ENCODE measurements at places on chromosomes 12 and 14.

DNA sequence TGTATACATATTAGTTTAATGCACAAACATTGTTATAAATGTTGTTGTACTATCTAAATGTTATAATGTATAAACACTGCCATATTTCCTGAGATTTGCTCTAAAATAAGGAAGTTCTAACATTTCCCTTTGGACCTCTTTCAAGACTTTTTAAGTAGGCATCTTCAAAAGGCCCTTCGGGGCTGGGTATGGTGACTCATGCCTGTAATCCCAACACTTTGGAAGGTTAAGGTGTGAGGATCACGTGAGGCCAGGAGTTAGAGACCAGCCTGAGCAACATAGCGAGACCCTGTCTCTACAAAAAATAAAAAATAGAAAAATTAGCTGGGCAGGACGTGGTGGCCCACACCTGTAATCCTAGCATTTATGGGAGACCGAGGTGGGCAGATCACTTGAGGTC, 35.5 kb downstream of the FBLN5 start:
- DNase-seq = no peak

- DNase-seq = no peak
These were observed 27.8 kb downstream of the FBRSL1 start for GRCh38 chr12:132517740-132518100.

DNA sequence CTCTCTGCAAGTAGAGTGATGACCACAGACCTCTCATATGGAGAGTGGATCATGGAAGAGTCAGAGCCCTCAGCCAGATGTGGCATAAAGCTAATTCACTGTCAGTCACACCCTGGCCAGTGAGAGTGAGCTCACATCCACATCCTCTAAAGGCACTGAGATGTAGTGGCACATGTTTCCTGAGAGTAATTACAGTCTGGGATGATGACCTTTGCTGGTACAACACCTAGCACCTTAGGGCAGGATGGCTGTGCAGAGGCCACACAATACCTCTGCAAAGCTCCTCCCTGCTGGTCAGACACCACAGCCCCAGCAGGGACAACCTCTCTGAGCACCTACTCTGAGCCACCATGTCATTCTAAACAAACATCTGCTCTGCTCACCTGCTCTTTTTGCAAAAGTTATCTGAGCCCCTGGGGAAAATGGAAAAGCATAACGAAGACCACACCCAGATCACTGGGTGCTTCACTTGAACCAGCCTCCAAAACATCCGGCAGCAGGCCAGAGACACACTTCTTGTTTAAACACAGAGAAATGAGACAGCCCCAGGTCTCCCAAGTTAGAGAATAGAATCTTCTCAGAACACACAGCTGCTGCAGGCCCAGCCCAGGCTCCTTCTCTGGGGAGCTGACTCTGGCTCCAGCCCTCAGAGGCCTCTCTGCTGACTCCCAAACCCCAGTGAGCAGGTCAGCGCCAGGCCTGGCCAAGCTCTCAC, 30.3 kb downstream of the PITPNM2 start:
- no peak for DNase-seq

GRCh38 chr12:110345176-110345661, 58.3 kb downstream of the ANAPC7 start:
- no peak for DNase-seq

DNA sequence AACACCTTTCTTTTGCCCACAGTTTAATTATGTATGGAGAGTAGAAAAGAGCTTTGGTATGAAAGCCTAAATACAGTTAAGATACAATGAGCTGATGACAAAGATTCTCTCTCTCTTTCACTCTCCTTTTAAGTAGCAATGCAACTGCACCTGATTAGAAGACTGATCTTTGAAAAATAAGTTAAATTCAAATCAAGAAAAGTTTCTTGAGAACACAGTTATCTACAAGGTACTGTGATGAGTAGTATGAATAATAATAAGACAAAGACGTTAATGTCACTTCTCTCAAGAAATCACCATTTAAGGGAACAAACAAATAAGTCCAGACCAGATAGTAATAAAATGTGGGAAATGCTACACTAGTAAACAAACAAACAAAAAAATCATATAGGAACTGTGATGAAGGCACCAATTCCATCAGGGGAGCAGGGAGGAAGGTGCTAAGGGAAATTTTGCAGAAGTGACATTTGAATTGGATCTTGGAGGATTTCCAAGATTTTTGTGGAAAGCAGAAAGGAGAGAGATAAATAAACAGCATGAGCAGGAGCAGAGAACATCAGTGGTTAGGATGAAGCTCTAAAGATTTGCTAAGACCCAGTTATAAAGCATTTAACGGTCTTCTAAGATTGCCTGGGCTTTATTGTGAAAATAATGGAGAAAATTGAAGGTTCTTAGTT, 65.2 kb upstream of the STK38L start:
- no peak for DNase-seq

DNA sequence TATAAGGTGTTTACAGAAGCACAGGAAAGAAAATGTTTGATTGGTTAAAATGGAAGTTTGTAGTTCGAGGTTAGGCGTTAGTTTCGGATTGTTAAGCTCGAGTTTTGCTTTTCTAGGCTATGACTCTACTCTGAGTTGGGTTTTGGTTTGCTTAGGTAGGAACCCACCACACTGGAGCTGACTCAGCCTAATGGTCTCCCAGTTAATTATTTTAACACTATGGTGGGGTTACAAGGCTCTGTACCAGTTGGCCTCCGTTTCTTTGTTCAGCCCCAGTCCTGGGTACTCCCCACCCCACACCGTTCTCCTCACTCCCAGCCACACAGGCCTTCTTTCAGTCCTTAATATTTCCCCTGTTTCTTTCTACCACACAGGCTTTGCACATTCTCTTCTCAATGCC, 583.9 kb downstream of the NRXN3 start:
- no peak for DNase-seq

DNA sequence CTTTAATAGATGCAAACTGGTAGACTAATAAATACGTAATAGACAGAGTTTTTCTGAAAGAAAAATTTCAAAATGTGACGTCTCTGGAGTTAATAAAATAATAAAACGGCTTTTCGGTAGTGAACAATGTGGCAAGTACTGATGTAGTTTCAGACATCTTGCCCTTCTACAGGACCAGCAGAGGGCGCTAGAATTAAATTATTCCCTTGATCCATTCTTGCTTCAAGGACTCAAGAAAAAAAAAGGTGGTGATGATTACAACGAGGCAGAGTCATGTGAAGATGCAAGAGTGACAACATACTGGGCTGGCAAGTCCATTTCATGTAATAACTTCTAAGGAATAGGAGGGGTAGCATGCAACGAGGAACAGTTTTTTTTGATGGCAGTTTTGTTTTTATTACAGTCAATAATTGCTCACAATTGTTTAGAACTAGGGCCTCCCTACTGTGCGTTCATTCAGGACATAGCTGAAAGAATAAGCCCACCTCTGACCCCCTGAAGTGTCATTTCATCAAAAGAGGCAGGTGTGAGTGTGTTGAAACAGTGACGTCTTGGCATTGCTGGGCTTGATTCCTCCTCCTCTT, 101.0 kb upstream of the GZMB start:
- no peak for DNase-seq

DNA sequence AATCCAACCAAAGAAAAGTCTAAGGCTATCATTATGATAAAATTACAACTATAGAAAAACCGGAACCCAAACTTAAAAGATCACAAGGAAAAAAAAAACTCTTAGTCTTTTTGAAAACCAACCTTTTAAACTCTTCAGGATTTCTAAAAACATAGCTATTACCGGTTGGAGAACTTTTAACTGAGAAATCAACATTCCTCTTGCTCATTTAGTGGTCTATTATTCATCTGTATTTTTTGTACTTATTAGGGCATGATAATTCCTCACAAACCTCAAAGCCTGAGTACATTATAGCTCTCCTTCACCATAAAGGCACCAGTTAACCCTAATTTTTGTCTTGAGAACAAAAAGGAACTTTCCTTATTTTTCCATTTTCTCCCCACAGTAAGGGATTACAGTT, 10.4 kb downstream of the LUM start:
- no peak for DNase-seq

DNA sequence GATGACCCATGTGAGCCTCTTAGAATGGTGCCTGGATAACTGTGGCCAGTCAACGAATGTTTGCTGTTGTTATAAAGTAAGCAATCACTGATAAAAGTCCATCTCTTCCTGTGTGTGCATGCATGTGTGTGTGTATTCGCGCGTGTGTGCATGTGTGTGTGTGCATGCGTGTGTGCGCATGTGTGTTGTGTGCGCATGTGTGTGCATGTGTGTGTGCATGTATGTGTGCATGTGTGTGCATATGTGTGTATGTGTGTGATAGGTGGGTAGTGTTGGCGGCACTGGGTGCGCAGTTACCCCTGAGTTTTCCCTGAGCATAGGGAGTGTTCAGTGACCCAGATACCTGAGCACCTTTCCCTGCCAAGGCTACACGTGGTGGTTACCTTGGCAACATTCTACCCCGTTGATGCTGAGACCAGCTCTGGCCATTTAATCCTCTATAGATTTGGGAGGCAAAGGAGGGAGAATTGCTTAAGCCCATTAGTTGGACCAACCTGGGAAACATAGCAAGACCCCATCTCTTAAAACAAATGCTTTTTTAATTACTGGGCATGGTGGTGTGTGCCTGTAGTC, 137.8 kb downstream of the SLC15A4 start:
- DNase-seq = no peak

GRCh38 chr12:16472631-16473030, 125.2 kb downstream of the MGST1 start:
- no peak for DNase-seq

- no peak for DNase-seq
These were observed 177.6 kb downstream of the RIMBP2 start for GRCh38 chr12:130538343-130539095.

- no peak for DNase-seq
These were observed 505.1 kb upstream of the SYT1 start for GRCh38 chr12:78359520-78359919.

DNA sequence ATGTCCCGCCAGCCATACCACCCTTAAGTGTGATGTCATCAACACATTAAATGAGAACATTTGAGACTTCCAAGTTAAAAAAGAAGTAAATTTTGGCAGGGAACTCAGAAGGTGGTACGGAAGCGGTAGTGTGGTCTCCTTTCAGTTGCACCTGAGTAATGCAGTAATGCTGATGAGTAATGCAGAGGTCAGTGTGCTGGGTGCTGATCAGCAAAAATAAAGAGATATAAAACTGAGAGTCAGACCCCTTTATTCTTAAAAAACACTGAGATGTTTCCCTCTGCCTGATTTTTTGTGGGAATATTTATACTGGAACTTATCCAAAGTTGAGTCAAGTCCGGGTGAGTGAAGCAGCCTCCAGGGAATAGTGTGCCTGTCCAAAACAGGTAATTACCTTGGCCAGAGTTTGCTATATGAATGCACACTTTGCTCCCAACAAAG, 370.6 kb upstream of the PRICKLE1 start:
- DNase-seq = no peak

DNA sequence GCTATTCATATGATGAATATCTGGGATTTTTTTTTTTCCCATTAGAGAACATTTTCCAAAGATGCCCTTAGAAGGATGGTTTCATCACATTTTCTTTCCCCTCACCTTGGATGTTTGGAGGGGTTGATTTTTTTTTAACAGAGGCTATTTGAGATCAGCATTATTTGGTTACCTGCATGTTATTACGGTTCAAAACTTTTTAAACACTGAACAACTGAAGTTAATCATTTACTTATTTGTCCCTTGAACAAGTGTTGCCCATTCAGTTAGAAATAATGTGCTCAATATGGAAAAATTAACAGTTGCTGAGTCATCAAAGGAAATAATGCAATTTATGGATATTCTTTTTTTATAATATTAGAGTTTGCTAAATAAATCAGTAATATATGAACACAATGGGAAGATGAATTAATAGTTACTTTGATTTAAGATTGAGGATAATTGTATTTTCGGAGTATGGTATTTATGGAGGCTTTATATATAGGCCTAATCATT, 26.7 kb downstream of the CNTN1 start:
- DNase-seq = no peak

- no peak for DNase-seq
These were observed 197.4 kb upstream of the ARID2 start for GRCh38 chr12:45532113-45532512.

DNA sequence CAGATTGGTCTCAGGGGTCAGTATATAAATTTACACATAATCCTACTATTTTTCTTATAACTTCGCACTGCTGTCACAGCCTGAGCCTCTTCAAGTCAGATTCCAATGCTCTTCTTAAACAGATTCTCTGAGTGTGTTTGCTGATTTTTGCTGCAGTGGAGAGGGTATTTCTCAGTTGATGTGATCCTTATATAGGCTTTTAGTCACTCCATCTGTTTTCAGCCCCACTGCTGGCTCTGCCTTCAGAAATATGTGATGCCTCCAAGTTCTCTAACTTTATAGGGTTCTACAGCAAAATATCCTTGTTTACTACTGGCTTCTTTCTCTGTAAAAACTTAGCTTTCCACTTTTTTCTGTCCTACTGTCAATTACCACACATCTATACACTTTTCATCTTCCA, 702.7 kb downstream of the NRXN3 start:
- DNase-seq = no peak

GRCh38 chr12:1740161-1740948, 49.5 kb downstream of the ADIPOR2 start:
- no peak for DNase-seq

- DNase-seq = no peak
These were observed 52.5 kb downstream of the LMO3 start for GRCh38 chr12:16553457-16553856.

GRCh38 chr12:119714614-119715267, 46.8 kb downstream of the PRKAB1 start:
- DNase-seq = no peak

- no peak for DNase-seq
These were observed 13.0 kb downstream of the SERPINA11 start for GRCh38 chr14:94439453-94440057.

DNA sequence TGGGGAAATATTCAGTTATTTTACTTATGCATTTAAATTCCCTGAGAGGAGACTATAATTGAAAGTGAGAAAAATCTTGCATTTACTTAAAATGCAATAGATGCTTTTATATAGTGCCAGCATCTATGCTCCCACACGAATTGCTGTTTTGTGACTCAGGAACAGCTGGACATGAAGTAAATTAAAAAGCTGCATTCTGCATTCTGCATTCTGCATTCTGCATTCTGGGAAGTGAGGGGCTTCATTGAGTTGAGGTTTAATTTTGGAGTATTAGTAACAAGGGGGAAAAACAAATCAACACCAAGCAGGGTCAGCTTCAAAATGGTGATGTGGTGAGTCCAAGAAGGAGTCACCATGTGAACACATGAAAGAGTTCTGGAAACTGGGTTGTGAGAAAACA, 101.2 kb downstream of the C12orf50 start:
- no peak for DNase-seq

- no peak for DNase-seq
These were observed 264.2 kb upstream of the AMIGO2 start for GRCh38 chr12:47343684-47344567.

DNA sequence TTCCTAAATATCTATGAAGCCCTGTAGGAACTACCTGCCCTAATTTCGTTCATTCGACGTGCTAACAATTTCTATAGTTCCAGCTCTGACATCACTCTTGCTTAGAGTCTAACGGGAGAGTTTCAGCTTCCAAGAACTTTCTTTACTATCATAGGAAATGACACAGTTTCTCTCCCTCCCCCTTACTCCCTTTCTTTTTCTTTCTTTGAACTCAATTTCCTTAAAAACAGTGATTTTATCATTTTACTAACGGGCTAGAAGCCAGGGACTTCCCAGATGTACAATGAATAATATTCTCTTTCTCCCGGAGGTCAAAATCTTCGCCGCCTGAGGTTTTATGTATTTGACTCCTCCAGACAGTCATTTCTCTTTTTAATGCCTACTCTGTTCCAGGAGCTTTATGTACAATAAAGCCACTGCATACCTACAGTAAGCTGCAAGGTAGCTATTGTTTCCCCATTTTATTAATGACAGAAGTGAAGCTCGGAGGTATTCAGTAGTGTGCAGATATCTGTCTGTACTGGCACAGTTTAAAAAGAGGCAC, 15.7 kb downstream of the SMCO2 start:
- no peak for DNase-seq

All from stimulated activated CD4-positive, alpha-beta T cell treated with anti-CD3 and anti-CD28 coated beads, Interleukin-12 subunit alpha, Interleukin-12 subunit beta, amount 100 ng/mL, for 24 hours (primary cell).